NCI-H2171 (cell line): ENCODE measurements at places on chromosomes 16 and 17.

GRCh38 chr17:46147296-46147695, 45.9 kb downstream of the KANSL1 start:
- DNase-seq, result no peak

- DNase-seq, result peak; percentile 31
Observed at GRCh38 chr16:2486645-2487516, 12.0 kb downstream of the TBC1D24 start.

- no peak for DNase-seq
Observed at GRCh38 chr16:85733155-85733838, 17.6 kb downstream of the C16orf74 start.

- no peak for DNase-seq
Observed at GRCh38 chr16:23403547-23403946, 49.4 kb downstream of the COG7 start.

DNA sequence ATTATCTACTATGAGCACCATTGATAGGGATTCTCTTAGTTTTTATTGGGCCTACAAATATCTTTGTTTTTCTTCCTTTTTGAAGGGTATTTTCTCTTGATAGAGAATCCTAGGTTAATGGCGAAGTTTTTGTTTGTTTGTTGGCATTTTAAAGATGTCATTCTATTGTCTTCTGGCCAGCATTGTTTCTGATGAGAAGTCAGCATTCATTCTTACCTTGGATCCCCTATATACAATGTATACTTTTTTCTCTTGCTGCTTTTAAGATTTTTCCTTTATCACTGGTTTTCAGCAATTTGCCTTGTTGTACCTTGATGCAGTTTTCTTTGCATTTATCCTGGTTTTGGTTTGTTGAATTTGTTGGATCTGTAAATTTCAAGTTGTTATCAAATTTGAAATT, 130.1 kb downstream of the TOX3 start:
- no peak for DNase-seq

DNA sequence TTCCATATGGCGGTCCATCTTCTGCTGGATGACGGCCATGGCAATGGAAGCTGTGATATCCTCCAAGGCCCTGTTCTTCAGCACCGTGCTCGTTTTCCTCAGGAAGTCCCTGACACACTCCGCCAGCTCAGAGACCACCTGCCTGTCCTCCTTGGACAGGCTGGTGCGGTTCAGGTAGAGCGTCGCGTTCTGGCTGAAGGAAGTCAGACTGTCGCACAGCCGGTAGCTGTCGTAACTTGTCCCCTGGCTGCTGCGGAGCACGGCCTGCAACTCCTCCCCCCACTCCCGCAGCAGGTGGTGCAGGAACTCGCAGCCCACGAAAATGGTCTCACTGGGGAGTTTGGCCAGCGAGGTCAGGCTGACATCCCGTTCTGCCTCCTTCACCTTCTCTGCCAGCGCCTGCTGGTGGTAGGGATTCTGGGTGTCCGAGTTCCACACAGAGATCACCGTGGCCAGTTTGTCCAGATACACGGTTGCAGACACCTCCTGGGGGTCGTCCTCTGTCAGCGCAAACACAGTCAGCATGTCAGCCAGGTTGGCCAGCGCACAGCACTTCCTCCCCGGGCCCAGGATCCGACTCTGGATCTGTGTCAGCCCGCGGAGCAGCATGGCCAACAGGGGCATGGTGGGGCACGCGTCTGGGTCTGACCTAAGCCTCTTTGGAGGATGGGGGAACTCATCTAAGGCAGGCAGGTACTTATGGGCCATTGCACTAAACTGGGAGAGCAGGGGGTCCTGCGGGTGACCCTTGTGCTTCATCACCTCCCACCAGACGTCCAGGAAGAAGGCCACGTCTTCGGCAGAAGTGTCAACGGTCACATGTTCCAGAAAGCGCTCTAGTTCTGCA, 5.1 kb downstream of the GEMIN4 start:
- DNase-seq, result no peak

- no peak for DNase-seq
Observed at GRCh38 chr17:50181144-50181543, 15.3 kb downstream of the SGCA start.

DNA sequence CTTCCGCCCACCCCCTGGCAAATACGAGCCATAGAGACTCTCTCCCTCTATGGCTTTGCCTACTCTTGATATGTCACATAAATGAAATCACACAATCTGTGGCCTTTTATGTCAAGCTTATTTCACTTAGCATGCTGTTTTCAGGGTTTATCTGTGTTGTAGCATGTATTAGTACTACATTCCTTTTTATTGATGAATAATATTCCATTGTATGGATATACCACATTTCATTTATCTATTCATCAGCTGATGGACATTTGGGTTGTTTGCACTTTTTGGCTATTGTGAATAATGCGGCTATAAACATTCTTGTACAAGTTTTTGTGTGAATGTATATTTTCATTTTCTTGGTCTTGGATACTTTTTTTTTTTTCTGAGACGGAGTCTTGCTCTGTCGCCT, 37.0 kb upstream of the DHX8 start:
- no peak for DNase-seq

GRCh38 chr17:58525239-58525638, 10.8 kb upstream of the MTMR4 start:
- DNase-seq, result no peak

DNA sequence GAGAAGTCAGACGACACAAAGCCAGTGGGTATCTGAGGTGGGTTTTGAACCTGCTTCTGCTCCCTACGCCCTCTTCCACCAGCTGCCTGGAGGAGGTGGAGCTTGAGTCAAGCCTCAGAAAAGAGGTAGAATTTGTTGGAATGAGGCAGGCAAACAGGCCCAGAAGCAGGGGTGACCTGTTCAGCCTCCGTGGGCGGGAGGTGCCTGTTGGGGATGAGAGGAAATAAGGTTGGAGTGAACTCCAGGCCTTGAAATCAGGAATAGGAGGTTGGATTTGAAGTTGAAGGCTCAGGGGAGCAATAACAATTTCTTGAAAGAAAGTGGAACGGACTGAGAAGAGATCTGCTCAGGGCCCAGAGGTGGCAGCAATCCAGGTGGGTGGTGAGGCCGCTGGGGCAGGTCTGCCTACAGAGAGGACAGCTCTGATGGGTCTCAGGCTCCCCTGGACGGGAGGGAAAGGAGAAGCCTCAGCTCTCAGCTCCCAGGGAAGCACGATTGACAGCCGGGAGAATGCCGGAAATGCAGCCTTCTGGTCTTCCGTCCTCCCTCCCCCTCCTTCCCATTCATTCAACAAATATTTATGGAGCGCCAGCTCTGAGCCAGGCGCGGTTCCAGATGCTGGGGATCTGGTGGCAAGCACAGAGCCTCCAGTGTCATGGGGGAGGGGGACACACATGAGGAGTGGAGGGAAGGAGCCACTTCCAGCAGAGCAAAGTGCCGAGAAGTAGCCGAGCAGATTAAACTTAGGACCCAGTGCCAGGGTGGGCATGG, 61.9 kb upstream of the CIBAR2 start:
- DNase-seq, result peak; percentile 67

- DNase-seq, result no peak
Observed at GRCh38 chr17:80362428-80363119, 52.4 kb upstream of the ENDOV start.

- DNase-seq, result no peak
Observed at GRCh38 chr17:907725-908124, 71.9 kb downstream of the NXN start.

DNA sequence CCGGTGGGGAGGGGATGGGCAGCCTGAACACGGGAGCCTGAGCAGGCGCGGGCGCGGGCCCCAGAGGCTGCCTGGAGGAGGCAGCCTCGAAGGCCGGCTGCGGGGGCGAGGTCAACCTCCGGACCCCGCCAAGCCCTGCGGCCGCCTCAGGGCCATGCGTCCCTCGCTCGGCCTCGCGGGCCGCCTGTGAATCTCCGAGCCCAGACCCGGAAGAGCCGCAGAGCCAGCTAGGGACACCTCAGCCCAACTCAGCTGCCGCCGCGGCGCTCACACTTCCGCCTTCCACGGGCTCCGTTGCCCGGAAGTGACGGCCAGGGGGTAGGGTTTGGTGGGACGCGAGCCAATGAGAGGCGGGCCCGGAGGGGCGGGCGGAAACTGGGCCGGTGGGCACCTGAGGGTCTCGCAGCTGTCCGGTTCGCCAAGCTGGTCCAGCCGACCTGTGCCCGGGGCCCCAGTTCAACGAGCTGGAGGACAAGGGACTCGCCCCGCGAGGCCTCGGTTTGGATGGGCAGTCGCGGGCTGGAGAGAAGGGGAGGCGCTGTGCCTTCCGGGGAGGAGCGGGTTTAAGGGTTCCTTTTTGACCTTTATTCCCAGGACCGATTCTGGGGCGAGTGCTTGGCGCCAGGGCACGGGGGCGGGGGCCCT, at the start of gene SLC38A10:
Gene SLC38A10, minus strand, starts transcription at position 277 of the 645 bp plus-strand sequence. CDS start 386 bp downstream, outside the sequence.
- peak; percentile 76 for DNase-seq

DNA sequence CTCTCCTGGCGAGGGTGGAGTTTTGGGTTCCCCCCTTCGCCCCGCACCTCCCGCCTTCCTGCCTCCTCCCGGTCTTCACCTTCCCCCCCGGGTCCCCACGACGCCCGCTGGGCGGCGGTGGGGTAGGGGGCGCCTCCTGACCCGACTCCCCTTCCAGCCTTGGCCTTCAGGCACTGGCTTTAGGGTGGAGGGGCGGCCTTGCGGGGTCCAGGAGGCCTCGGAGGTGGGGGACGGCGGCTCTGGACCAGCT, 2.4 kb downstream of the SLC16A3 start:
- no peak for DNase-seq

DNA sequence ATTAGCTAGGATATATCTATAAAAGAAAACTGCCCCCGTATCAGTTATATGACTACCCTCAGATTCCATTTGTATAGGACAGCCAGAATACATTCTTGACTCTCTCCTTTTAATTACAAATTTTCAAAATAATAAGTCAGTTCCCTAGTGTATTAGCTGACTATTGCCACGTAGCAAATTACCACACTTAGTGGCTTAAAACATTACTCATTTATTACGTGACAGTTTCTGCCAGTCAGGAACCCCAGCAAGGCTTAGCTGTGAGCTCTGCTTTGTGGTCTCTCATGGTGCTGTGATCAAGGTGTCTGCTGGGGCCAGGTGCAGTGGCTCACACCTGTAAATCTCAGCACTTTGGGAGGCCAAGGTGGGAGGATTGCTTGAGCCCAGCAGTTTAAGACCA, 13.9 kb upstream of the SCNN1B start:
- DNase-seq, result no peak

DNA sequence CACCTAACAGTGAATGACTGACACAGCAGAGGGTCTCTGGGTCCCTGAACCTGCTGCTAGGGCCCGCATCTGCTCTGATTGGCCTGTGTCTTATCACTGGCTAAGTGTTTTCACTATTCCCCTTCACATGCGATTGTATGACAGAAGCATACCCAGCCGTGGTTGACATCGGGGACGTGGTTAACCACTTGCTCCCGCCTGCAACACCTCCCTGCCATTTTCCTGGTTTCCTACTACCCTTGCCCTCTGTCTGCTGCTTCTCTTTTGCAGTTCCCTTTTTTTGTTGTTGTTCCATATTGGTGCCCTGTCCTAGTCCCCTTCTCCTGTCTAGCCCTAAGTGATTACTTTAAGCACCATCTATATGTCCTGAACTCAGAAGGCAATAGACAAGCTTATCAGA, 177.0 kb downstream of the RGS9 start:
- no peak for DNase-seq

GRCh38 chr17:4945944-4946280, 2.4 kb downstream of the PFN1 start:
- DNase-seq, result no peak

GRCh38 chr17:43935204-43935925, 6.9 kb downstream of the PPY start:
- DNase-seq, result no peak

DNA sequence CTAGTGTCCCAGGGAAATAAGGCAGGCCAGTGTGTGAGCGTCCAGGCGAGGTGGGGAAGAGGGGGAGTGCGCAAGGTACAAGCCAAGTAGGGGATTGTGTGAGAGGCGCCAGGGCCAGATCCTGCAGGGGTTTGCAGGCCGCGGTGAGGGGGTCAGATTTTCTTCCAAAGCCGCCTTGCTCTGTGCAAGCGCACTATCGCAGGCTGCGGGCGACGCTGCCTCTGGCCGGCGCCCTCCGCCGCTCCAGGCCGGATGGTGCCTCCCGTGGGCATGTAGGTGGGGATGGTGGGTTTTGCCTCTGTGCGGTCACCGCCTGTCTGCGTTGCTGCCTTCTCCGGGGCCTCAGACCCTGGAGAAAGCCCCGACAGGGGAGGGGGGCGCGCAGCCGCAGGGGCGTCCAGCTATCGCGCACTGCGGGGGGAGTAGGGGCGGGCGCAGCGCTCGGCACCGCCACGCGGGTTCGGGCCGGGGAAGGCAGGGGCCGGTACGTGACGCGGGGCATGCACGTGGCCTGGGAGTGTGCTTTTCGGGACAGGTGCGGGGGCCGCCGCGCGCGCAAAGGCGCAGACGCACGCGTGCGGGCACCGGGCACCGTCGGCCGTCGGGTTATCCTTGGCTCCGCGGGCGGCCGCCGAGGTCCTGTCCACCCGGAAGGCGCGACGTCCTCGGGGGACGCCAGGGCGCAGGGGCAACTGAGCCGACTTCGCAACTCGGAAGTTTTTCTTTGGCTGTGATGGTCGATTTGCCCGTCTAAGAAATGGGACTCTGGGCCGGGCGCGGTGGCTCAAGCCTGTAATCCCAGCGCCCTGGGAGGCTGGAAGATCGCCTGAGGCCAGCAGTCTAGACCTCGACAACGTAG, 1.1 kb upstream of the HAPSTR1 start:
- no peak for DNase-seq

- DNase-seq, result no peak
Observed at GRCh38 chr16:71542377-71542776, 16.2 kb downstream of the CHST4 start.

- no peak for DNase-seq
Observed at GRCh38 chr16:5393070-5393469, 295.5 kb upstream of the EEF2KMT start.

DNA sequence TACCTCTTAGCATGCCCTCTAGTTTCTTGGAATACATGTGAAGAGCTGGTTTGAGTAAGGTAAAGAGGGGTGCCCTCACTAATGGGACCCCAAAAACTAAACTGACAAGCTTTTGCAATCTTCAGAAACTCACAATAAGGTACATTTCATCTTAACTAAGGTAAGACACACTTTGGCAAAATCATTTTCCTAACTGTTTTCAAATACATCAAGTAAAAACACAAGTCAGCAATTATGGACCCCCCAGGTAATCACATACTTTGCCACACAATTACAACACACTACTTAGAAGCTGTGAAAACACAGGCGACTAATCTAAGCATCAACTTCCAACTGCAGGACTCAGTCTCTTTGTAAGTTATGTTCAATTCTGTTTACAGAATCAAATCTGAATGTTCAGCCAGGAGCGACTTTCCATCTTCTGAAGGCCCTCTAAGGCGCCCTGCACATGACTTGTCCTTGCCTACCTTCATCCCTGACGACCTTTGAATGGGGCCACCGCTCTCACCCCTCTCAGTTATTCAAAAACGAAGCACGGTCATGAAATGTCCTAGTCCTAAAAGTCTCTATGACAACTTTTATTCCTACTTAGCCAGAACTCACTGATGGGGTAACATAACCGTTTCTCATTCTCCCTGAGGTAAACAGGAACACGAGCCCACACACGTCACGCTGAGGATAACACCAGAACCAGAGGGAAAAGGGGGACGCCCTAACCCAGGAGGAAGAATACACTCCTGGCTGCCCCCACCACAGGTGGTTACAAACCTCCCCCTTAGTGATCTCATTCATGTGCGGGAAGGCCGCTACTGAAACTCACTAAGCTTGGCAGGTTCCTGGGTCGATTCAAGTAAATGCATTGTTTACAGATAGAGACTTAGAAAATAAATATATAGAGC, 5.5 kb downstream of the CREBBP start:
- no peak for DNase-seq

GRCh38 chr16:85661740-85662481, 26.8 kb downstream of the GINS2 start:
- no peak for DNase-seq

GRCh38 chr17:44004077-44004760, at the start of gene NAGS:
NAGS (plus strand) TSS chr17:44004622; CDS start chr17:44004664, 42 bp downstream.
- no peak for DNase-seq

- DNase-seq, result no peak
Observed at GRCh38 chr17:73436954-73437353, 125.2 kb upstream of the CDC42EP4 start.
